Activated CD8-positive, alpha-beta memory T cell treated with anti-CD3 and anti-CD28 coated beads, Interleukin-2, amount 50 U/mL, for 48 hours (primary cell): ENCODE measurements at places on chromosomes 6 and 20.

DNA sequence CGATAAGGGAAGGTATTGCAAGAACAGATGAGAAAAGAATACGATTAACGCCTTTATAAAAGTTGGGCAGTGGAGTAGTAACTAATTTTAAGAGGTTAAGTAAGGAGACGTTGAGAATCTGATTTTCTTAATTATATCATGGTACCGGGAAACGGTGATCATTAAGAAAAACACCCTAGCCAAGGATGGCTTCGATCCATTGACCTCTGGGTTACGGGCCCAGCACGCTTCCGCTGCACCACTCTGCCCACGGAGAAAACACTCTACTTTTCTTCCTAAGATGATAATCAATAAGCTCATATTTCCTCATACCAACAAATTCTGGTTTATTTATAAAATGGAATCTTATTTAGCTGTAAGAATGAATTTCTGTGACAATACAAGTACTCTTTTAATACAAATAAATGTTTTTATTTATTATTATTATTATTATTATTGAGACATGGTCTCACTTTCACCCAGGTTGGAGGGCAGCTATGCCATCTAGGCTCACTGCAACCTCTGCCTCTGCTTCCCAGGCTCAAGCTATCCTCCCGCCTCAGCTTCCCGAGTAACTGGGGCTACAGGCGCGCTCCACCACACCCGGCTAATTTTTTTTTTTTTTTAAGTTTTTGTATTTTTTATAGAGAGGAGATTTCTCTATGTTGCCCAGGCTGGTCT lies 8.3 kb downstream of the POM121L2 start:
- no peak for DNase-seq

GRCh38 chr6:50070101-50070500 lies 20.4 kb upstream of the DEFB112 start:
- no peak for DNase-seq

DNA sequence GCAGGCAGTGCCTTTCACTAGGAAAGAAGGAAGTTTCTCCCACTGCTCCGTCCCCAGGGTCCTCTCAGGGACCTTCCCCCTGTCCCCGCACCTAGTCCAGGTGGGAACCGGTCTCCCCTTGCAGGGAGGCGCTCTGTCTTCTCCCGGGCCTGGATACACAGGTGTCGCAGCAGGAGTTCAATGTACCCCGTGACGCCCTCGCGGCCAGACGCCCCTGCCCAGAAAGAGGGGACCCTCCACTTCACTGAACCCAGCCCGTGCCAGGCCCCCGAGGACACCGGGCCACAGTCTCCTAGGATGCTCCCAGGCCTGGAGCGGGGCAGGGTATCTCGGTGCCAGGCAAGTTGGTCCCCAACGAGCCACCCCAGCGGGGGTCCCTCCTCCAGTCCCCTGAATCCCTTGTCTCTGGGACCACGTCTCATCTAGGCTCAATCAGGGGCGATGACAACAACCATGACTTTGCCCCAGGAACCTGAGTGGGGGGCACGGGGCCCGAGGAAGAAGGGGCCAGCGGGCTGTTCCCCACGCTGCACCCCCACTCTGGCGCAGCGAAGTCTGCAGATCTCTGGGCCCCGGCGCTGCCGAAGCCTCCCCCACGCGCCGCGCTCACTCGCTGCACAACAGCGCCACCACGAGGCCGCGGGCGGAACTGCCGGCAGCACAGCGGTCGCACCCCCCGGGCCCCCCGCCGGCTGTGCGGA lies 103.0 kb downstream of the EDN3 start:
- peak; percentile 97 for DNase-seq

- peak; percentile 90 for DNase-seq
These were observed 25.9 kb downstream of the ZBP1 start for GRCh38 chr20:57594092-57594951.

- no peak for DNase-seq
These were observed 36.9 kb downstream of the SLC24A3 start for GRCh38 chr20:19249106-19249879.

- no peak for DNase-seq
These were observed 29.9 kb upstream of the RREB1 start for GRCh38 chr6:7077856-7078255.

DNA sequence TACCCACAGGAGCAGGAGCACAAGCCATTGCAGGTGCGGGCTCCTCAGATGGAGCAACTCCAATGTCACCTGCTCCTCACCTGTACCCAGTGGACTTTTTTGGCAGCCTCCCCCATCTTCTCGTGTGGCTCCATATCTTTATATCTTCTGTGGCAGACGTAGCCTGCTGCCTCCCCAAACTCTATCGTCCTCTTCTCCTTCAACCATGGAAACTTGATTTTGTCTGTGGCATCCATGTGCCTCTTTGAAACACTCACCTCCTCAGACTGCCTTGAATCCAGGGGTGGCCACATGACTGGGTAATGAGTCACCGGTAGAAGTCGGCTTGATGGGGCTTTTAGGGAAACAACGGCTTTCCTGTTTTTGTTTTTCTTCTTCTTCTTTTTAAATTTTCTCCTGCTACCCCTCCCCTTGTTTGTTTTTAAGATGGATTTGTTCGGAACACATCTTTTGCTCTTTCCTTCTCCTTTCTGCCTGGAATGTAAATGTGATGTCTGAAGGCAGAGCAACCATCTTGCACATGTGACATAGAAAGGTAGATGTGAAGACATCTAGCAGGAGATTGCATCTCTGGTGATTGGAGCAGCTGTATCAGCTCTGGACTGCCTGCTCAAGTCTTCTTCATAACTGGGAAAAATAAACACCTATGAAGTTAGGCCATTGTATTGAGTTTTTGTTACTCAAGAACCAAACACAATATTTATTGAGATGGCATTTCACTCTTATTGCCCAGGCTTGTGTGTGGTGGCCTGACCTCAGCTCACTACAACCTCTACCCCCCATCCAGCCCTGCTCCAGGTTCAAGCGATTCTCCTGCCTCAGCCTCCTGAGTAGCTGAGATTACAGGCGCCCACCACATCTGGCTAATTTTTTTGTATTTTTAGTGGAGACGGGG lies 69.9 kb upstream of the DDR1 start:
- DNase-seq, result peak; percentile 69
